ENCODE measurements at places on chromosomes 7 and 10. TPM values are rescaled to one million over a fixed set of nuclear protein-coding genes. Genes with fewer than 3 reads are reported as not detected.

CDC14C gene
- total RNA-seq = not detected

PIP gene
- total RNA-seq = not detected

CCDC172 gene
- not detected for total RNA-seq

PON1 gene
- not detected for total RNA-seq

CPA2 gene
- total RNA-seq = not detected

TUBB8 gene
- 0.13 TPM for total RNA-seq

CNNM1 gene
- not detected for total RNA-seq

PDK4 gene
- total RNA-seq = 1.8 TPM

CCL24 gene
- not detected for total RNA-seq

GNGT1 gene
- total RNA-seq = not detected

CCDC3 gene
- total RNA-seq = 2.4 TPM

CXCL12 gene
- total RNA-seq = 19.4 TPM

BMI1 gene
- 15.6 TPM for total RNA-seq

CFAP69 gene
- total RNA-seq = 0.27 TPM

PKD2L1 gene
- not detected for total RNA-seq

TRIM50 gene
- not detected for total RNA-seq

PTN gene
- total RNA-seq = 0.07 TPM

BBS9 gene
- total RNA-seq = 7.1 TPM

TMEM72 gene
- not detected for total RNA-seq

RAPGEF5 gene
- 56.5 TPM for total RNA-seq

MBL2 gene
- not detected for total RNA-seq

NPC1L1 gene
- total RNA-seq = not detected

MCM10 gene
- total RNA-seq = 12.2 TPM

CHCHD3 gene
- total RNA-seq = 63.8 TPM

BMPER gene
- not detected for total RNA-seq

KCP gene
- not detected for total RNA-seq

GATA3 gene
- total RNA-seq = under 0.01 TPM

TMEM229A gene
- total RNA-seq = not detected

EPO gene
- total RNA-seq = not detected

AKR1C4 gene
- total RNA-seq = not detected

CREB5 gene
- total RNA-seq = 8.3 TPM

ZNF853 gene
- total RNA-seq = 0.07 TPM

COA1 gene
- 47.3 TPM for total RNA-seq

TMEM176B gene
- total RNA-seq = not detected

EMX2 gene
- total RNA-seq = not detected

GPR22 gene
- total RNA-seq = not detected

HOXA9 gene
- total RNA-seq = 24.6 TPM

AOC1 gene
- not detected for total RNA-seq

TDRD1 gene
- not detected for total RNA-seq

FFAR4 gene
- total RNA-seq = not detected

SLC37A3 gene
- 29.1 TPM for total RNA-seq

NKX6-2 gene
- not detected for total RNA-seq

SEC31B gene
- 0.89 TPM for total RNA-seq

RELN gene
- 27.9 TPM for total RNA-seq

PTPRZ1 gene
- total RNA-seq = not detected

SH2B2 gene
- total RNA-seq = 3.5 TPM

SUGCT gene
- not detected for total RNA-seq

UNCX gene
- total RNA-seq = not detected

ASB10 gene
- total RNA-seq = not detected

LIPK gene
- total RNA-seq = not detected

IDI2 gene
- total RNA-seq = not detected

TSPAN14 gene
- total RNA-seq = 252 TPM

POMZP3 gene
- 9.7 TPM for total RNA-seq

PDE1C gene
- total RNA-seq = 7.2 TPM

MSMB gene
- not detected for total RNA-seq

TUBAL3 gene
- total RNA-seq = 0.07 TPM

PYROXD2 gene
- total RNA-seq = 2.1 TPM

SPACDR gene
- total RNA-seq = 3.4 TPM

All from mammary microvascular endothelial cell (primary cell).